ENCODE measurements at places on chromosomes 13 and 19.

DNA sequence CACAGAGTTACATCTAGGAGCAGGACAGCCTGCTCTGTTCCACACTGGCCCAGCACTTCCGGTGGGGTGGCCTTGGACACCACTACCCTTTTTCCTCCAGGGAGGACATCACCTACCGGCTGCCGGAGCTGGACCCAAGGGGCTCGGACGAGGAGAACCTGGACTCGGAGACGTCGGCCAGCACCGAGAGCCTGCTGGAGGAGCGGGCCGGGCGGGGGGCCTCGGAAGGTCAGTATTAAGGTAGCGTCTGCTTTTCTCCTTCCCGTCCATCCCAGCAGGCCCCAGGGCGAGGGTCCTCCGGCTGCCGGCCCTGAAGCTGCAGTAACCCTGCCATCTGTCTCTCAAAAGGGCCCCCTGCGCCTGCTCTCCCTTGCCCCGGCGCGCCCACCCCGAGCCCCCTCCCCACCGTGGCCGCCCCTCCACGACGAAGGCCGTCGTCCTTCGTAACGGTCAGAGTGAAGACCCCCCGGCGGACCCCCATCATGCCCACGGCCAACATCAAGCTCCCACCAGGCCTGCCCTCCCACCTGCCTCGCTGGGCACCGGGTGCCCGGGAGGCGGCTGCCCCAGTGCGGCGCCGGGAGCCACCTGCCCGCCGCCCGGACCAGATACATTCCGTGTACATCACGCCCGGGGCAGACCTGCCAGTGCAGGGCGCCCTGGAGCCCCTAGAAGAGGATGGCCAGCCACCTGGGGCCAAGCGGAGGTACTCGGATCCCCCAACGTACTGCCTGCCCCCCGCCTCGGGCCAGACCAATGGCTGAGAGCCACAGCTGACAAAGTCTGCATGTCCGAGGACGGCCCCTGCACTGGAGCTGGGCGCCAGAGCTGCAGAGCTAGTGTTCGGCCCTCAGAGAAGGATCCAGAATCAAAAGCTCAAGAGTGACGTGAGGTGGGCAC lies 3.4 kb upstream of the USE1 start:
- no peak for DNase-seq

DNA sequence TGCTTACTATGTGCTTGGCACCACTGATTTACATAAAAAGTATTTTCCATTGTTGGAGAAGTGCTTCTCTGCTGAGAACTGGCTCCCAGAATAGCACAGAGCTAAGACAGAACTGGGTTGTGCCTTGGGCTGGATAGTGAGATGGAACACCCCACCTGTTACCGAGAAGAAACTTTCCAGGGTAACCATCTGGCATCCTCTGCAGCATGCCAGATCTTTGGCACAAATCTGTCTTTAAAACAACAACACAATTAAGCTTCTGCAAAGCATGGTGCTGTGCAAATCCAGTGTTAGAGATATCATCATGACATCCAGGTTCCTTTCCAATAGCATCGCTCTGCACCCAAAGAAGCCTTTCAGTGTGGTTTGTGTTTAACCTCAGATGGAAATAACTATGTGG lies 202.5 kb upstream of the RFC3 start:
- no peak for DNase-seq

DNA sequence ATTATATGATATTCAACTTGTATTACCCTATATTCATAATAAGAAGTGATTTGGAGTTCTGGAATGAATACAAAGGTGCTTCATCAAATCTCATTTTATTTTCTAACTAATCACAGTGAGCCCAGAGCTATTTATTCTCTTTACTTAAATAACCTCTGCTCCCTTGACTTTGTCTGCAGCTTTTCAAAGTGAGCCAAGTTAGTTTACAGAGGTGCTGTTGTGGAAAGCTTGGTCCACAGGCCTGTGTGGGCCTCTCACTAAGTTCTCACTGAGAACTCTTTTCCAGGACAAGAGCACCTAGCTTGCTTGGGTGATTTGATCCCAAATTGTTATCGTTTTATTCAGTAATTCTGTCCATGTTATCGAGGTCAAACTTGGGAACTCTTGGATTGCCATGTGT lies 319.3 kb downstream of the RFC3 start:
- no peak for DNase-seq

- DNase-seq, result no peak
Observed at GRCh38 chr13:73997964-73998363, 136.2 kb downstream of the KLF12 start.

DNA sequence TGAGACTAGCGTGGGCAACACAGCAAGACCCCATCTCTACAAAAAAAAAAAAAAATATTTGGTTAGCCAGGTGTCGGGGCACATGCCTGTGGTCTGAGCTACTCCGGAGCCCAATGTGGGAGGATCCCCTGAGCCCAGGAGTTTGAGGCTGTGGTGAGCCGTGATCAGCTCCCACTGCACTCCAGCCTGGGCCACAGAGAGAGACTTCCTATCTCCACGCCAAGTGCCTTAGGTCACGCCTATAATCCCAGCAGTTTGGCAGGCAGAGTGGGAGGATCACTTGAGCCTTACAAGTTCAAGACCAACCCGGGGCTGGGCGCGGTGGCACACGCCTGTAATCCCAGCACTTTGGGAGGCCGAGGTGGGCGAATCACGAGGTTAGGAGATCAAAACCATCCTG lies 8.7 kb upstream of the ADAT3 start:
- DNase-seq, result no peak

GRCh38 chr13:114069376-114070097 lies 62.9 kb downstream of the RASA3 start:
- DNase-seq, result no peak

DNA sequence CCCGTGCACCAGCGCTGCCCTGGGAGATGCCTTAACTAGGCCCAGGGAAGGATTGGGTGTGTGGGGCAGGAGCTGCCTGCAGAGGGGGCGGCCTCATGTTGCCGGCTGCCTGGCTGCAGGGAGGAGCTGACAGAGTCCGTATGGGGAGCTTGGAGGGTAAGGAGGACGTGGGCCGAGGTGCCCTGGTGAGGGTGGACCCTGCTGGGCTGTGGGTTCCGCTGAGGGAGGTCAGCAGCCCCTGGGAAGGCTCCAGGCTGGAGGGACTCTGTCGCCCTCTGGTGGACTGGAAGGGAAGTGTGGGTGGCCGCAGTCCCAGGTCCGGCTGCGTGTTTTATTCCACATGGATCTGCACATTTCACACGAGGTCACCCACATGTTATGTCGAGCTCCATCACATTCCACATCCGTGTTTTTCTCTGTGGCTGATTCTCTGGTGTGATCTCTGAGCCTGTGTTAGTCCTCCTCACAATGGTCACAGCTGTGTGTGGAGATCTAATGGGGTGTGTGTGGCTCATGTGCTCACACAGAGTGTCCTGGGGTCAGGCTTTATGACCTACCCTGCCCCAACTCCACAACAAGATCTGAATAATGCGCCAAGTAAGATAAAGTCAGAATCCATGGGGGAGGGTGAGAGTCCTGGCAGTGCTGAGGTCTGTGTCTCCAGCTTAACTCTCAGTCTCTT lies 1.8 kb upstream of the CEACAM8 start:
- no peak for DNase-seq

- no peak for DNase-seq
Observed at GRCh38 chr19:31312677-31313244, 36.5 kb downstream of the TSHZ3 start.

DNA sequence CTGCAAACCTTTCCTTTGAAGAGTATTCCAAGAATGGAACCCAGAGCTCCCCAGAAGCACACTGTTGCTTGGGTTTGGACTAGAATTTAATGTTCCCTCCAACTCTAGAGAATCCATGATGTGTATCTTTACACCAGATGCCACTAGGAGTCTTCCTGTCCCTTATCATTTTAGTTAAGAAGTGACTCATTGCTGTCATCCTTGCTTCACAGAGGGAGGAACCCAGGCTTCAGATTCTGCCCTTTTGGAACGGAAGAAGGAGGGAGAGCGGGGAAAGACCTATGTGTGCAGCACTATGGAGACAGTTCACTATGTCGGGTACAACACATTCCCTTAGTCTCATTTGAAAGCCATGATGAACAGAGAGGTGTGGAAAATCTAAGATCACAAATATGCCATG lies 2.1 kb upstream of the ATP12A start:
- no peak for DNase-seq

DNA sequence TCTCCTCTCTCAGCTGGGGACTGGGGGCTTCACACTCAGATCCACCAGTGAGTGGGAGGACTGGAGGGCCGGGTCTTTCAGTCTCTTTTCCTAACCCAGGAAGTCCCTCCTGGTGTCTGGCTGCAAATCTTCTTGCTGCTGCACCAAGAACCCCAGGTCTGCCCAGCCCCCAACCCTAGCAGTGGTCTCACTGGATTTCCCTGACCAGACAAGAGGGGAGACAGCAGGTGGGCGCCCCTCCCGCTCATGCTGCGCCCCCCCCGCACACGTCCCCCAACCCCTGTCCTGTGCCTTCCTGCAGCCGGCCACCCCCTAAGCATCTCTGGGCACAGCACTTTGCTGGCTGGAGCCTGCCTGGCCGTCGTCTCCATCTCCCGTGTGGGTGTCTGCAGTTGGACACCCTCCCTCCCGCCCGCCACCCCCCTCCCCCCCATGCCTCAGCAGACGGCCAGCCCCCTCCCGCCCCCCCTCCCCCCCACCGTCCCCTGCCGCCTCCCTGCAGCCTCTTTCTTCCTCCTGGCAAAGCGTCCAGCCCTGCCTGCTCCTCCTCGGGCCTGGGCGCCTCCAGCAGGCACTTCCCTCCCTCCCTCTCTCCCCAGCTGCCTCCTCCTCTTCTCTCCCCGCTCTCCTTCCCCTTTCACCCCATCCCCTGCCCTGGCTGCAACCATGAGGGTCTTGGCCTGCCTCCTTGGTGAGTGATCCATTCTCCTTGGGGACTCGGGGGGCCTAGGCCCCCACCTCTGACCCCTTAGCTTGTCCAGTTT lies at the start of gene SSC5D:
Gene SSC5D (plus strand): TSS at position 513 of the 764 bp plus-strand sequence. CDS start 154 bp downstream, at position 667.
- no peak for DNase-seq

- no peak for DNase-seq
Observed at GRCh38 chr19:496986-497385, 700 bp downstream of the MADCAM1 start.

DNA sequence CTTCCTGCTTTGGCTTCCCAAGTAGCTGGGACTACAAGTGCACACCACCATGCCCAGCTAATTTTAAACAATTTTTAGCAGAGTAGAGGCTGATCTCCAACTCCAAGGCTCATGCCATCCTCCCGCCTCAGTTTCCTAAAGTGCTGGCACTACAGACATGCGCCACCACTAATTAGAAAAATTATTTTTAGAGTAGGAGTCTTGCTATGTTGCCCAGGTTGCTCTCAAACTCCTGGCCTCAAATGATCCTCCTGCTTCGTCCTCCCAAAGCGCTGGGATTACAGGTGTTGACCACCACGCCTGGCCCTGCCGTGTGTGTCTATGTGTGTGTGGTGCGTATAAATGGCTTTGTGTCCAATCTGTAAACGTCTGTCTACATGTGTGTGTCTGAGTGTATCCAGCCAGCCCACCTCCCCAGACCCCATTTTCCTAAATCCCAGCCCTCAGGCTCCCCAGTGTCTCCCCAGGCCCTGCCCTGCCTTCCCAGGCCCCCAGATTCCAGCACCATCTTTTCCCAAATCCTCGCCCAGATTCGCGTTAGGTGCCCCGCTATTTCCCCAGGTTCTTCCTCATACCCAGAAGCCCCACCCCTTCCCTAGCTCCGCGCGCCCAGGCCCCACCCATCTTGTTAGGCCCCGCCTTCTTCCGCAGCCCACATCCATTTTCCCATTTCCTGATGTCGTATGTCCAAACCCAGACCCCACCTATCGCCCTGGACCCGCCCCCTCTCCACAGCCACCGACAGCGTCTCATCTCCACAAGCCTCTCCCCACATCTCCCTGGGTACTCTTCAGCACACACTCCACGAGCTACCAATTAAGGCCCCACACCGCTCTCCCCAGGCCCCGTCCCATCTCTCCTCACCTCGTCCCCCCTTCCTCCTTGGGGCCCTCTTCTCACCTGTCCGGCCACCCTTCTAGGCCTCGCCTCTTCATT lies 24.9 kb downstream of the SLC8A2 start:
- no peak for DNase-seq

DNA sequence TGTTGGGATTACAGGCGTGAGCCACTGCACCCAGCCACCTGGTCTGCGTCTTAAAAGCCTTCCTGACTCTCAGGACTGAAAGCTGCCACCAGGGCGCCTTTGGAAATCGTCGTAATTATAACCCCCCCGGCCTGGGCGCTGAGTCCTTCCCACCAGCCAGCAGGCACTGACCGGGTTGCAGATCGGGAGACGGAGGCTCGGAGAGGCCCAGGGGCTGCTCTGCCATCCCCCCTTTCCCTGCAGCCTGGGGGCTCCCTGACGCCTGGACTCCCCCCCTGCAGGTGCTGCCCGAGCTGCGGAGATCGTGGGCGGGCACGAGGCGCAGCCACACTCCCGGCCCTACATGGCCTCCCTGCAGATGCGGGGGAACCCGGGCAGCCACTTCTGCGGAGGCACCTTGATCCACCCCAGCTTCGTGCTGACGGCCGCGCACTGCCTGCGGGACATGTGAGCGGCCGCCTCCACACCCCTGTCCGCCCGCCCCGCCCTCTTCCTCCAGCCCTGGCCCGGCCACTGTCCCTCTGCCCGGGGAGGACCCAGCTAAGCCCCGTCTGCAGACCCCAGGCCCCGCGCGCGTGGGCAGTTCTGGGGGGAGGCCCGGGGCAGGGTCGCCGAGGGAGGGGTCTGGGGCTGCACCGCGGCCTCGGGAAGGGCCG lies 2.5 kb downstream of the PRTN3 start:
- no peak for DNase-seq

DNA sequence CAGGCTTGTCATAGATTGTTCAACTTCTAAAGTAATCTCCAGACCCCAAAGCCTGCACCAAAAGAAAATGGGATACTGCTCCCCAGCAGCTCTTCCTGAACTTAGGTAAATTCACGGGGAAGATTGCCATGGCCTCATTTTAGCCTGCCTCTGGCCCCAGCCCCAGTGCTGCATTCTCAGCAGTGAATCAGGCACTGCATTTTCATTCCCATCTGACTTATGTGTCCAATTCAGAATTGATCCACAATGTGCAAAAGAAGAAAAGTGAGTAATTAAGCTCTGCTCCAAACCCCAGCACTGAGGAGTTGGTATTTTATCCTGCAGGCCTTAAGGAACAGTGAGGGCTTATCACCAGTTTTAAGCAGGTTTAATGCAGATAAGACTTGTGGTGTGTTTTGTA lies 176.4 kb downstream of the KCTD12 start:
- DNase-seq, result no peak

GRCh38 chr19:40528078-40528477 lies 48.6 kb upstream of the SHKBP1 start:
- no peak for DNase-seq

DNA sequence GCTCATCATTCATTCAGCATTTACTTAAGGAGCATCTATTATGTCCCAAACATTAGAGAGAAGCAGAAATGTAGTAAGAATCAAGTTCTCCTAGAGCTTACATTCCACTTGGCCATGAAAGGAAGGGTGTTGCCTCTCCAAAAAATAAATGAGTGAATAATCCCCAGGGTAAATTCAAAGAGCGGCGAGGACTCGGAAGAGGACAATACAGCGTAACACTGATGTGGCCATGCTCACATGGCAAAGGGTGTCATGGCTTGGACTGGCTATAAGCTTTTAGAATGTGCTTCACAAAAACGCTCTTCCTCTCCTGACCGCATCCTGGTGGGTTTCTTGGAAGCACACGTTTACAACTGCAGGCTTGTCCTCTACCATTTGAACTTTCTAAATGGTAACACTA lies 290.2 kb downstream of the IRS2 start:
- DNase-seq, result no peak
